ENCODE measurements at places on chromosomes 12 and 14.

DNA sequence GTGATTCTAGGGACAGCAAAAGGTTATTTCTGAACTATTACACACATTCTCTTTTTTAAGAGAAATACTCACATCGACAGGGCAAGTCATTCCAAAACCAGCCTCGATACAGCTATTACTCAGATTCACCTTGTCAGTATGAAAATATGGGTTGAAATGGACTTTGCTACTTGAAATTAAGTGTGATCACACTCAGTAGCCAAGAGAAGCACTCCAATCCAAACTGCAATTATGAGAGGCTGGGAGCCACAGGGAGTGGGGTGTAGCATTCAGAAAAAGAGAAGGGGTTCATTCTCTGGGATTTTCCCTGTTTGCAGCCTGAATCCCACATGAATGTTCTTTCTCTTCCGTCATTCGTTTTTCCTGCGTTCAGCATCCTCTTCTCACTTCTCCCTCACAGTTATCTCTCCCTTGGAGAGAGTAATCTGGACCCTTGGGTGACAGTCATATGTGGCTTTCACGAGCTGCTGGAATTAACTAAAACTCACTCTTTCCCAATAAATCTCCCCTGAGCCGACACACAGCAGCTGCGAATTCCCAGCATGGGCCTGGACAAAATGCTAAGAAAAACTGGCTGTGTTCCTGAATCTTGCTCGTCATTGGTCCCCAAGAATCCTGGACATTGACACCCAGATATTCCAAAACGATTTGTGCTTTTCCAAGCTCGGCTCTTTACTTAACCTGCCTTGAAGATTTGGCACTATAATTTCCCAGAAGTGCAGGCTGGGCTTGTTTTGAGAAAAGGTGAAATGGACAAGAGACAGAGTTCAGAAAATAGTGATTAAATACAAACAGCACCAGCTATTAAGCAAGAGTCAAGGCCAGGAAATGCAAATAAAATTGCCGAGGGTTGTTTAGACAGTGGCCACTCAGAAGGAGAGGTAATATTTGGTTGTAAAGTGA lies 199.5 kb upstream of the PLEKHG7 start:
- DNase-seq: no peak

DNA sequence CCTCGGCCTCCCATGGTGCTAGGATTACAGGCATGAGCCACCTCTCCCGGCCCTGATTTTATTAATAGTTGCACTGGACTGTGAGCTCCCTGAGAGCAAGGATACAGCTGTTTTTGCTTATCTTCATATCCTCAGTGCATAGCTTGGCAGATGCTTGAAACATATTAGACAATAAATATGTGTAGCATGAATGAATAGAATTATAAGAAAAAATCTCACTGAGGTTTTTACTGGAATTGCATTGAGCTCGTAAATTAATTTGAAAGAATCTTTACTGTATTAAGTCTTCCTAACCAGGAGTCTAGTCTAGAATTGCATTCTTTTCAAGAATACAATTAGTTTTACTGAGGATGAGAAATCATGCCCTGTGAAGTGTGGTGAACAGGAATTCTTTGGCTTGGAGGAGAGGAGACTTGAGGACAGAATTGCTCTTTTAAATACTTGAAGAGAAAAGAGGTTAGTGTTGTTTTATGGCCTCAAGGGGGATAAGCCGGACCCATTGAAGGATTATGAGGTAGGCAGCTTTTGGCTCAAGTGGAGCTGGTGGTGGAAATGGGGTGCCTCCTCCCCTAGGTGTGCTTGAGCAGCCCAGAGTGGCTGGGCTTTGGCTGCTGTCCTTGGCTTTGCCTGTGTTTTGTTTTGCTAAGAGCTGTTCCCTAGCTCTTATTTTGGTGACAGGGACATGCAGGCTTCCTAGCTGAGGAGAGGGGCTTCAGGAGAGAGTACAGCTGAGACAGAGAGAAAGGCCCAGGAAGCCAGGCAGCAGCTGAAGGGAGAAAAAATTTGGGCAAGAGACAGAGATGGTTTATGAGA lies 34.0 kb downstream of the PLEKHD1 start:
- no peak for DNase-seq

DNA sequence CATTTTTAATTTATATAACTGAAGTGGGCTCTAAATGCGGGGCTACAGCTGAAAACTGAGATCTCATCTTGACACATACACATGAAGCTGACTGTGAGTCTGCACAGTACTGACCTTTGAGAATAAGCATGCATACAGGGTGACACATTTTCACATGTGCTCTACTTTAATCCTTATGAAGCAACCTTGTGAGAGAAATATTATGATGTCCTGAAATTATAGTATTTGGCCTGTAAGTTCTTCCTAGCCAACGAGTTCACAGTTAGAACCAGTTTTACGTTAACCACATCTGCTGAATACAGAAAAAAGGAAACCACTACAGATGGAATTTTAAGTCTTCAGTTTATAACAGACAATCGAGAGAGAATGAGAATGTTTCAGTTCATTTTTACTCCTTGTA lies 70.3 kb downstream of the SPPL3 start:
- DNase-seq: no peak

GRCh38 chr12:82695531-82695930 lies 8.8 kb downstream of the TMTC2 start:
- no peak for DNase-seq

DNA sequence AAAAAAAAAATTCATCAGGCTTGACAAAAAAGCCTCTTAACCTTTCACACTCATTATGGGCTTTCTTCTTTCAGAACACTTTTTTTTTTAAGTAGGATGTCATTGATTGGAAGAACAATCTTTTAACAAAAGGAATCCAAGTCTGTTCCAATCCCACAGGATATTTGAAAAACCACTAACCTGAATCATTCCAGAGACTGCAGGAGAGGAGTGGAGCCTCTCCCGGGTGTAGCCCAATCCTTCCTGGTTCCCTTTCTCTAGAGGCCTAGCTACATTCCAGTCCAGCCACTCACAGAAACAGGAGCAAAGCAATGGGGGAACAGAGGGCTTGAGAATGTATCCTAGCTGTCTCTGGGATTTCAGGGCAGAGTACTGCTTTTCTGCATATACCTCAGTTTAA lies 4.3 kb downstream of the MFAP5 start:
- no peak for DNase-seq

GRCh38 chr12:81450920-81451739 lies 308.0 kb downstream of the PPFIA2 start:
- DNase-seq: no peak

DNA sequence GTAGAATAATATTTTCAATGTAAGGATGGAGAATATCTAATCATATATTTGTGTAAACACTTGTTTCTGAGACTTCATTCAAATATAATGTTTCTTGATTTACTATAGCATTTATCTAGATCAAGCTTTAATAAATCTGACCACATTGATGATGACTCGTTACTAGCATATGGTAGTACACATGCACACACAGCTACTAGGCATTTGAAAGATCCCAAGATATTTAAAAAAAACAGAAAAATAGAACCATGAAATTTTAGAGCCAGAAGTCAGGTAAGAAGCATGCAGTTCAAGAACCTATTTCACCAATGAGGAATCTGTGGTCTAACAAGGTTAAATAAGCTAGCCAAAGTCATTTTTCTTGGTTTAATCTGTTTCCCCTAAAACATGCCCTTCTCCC lies 32.0 kb downstream of the DCP1B start:
- no peak for DNase-seq

DNA sequence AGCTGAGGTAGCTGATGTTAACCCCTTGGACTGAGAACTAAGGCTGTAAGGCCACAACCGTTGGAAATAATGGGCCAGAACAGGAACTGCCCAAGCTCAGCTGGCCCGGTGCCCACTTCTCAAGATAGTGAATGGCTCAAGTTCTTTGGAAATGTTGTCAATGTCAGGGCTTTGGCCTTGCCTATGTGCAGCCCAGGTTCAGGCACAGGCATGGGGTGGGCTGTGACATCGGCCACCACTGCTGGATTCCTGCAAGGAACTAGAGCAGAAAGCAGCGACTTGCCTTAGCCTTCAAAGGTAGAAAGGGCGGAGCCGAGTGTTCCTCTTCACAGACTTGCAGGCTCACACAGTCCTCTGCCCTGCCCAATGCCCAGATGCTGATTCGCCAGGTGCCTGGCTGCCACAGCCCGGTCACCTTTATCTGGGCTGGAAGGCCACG lies 291.2 kb downstream of the ZFP36L1 start:
- no peak for DNase-seq

DNA sequence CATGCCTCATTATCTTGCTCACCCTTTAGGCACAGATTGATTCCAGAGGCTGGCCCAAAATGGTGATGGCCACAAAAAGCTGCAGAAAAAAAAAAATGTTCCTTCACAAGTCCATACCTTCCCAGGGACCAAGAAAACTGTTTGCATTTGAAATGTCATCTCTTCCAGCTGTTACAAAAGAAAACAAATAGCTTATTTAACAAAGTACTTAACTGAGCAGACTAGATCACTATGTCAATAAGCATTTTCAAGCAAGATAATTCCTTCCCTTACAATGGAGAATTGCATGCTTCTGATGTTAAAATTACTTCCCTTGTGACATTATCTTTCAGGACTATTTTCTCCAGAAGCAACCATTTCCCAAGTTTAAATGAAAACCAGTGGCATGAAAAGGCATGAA lies 377.9 kb upstream of the KITLG start:
- DNase-seq: no peak

DNA sequence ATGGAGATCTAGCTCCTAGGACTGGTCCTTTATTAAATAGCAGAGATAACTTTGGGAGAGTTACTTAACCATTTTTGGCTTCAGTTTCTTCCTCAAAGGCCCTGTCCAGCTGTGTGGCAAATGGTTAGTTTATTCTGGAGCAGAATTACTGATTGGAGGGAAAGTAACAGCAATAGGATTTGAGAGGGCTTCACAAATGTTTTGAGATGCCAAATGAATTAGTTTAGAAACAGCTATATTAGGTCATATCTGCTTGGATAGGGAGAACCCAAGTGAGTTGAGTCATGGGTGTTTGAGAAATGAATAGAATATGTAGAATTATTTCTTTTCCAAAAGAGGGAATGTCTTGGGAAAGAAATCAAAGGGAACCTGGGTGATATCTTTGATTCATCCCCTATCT lies 17.5 kb downstream of the RASSF3 start:
- DNase-seq: no peak

- no peak for DNase-seq
Measured at GRCh38 chr12:79452906-79453305, 237.9 kb downstream of the PAWR start.

DNA sequence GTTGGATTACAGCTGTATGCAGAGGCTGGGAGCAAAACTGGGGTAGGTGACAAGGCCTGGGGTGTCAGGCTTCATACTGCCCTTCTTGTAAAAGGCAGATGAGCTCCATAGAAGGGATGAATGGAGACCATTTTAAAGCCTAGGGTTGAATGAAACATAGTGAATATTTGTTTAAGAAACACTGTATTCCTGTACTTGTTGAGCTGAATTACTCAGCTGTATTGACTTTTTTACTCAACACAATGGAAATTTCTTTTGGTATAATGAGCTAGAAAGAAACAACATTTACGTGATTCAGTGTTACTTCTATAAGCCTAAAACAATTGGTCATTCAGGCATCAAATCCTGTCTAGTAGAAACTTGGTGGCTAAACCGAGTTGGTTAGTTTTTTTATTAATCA lies 14.1 kb downstream of the ATP6V0A2 start:
- no peak for DNase-seq

DNA sequence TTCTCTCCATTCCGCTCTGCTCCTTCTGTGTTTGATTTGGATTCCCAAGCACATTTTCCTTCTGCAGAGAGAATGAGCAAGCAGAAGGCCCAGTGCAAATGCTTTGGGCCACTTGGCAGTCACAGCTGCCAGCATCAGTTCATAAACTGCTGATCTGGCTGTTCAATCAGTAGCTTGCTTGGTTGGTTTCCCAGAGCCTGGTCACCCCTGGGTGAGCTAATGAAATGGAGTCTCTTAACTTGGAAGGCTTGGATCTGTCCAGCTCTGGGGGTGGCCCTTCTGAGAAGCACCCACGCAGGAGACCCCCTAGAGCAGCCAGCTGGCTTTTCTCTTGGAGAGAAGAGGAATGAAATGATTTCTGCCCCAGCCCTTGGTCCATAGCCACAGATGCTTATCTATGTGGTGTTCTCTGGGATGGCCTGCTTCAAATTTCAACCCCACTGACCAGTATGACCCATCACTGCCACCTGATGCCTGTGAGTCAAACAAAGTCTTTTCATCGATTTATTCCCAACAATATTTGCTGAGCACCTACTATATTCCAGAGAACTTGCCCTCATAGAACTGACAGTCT lies 30.3 kb downstream of the FAIM2 start:
- DNase-seq: no peak

GRCh38 chr14:99564926-99565259 lies 39.1 kb downstream of the CCDC85C start:
- DNase-seq: no peak

GRCh38 chr14:103315351-103315911 lies 18.6 kb upstream of the EIF5 start:
- no peak for DNase-seq

GRCh38 chr12:89278169-89278568 lies 74.1 kb downstream of the DUSP6 start:
- no peak for DNase-seq

- DNase-seq: no peak
Measured at GRCh38 chr12:11879306-11879705, 191.4 kb upstream of the BCL2L14 start.

- DNase-seq: no peak
Measured at GRCh38 chr12:94244165-94245133, 96.1 kb downstream of the PLXNC1 start.

GRCh38 chr12:5246196-5246595 lies 185.7 kb upstream of the NTF3 start:
- DNase-seq: no peak

- no peak for DNase-seq
Measured at GRCh38 chr14:86942936-86943335, 1050.0 kb downstream of the GALC start.

DNA sequence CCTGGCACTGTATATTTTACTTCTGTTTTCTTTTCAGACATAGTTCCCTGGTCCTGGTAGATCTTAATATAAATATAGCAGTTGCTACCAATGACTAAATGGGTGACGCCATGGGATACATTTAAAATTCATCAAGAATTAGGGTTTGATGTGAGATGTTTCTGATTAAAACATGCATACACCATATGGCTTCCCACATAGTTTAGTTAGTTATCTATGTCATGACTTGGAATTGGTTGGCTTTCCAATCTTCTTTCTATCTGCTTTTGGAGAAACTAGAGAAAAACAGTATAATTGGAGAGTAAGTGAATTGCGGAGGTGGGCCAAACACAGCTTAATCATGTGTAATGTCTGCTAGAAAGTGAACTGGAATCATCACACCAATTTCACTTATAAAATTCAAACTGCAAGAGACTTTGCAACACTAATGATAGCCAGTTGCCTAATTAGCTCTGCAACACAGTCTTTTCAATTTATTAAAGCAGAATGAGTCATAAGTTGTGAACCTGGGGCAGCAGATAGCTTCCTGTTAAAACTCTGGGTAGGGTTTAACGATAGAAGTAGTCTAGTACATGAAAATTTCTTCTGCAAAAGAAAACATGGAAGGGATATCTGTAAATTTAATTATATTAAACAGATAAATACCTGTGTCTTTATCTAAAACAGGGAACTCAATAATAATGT lies 295.2 kb downstream of the SLC16A7 start:
- no peak for DNase-seq

- DNase-seq: no peak
Measured at GRCh38 chr14:29108908-29109307, 342.3 kb downstream of the FOXG1 start.
